ENCODE measurements at places on chromosomes 12 and 14.

DNA sequence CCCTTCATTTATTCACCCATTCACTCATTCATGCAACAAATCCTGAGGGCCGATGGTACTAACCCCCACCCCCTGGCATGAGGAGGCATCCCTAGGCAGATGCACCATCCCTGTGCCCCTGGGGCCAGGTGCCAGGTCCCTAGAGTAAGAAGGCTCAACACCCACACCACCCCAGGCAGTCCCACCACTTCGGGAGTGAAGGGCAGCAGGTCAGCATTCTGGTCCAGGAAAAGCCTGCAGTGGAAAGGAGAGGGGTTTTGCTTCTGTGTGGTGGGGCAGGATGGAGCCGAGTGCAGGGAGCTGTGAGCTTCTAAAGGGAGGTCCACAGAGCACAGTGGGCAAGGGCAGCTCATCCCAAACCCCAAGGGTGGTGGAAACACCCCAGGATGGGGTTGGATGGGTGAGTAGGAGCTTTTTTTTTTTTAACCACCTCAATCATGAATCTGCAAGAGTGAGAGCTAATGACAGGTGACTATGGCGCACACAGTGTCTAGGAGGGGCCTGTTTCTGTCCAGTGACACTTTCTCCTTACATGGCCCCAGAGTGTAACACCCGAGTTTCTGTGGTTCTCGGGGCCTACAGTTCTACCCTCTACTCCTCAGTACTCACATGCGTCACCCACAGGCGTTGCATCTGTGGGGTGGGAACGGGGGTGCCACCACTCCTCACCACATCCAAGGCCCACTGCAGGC lies 414.3 kb downstream of the TMEM121 start:
- DNase-seq, result no peak

GRCh38 chr12:6959058-6959804 lies 8.1 kb downstream of the PTPN6 start:
- DNase-seq, result peak; percentile 84

DNA sequence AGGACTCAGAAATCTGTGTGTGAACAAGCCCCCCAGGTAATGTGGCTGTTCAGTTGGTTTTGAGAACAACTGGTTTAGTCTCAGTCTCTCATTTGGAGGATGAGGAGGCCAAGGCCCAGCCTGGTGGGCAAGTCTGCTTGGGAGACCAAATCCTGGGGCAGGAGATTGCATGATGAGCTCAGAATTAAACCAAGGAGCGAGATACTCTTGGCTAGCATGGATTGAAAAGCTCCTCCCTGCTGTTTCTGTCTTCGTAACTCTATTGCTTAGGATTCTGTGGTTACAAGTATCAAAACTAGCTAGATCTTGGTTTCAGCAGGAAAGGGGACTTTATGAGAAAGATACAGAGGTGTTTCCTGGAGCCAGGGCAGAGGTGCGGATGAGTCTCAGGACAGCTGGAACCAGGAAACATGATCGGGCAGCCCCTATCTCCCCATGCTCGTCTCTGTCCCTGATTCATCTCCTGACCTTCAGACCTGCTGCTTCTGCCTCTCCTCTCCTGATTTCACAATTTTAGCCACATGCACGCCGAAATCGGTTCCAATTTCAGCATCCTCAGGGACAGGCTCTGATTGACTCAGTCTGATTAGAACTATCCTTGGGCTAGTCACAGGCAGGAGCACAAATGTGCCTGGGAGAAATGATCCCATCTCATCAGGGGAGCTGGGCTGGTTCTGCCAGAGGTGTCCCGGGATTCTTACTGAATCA lies 40.2 kb upstream of the RIN3 start:
- no peak for DNase-seq

- no peak for DNase-seq
Observed at GRCh38 chr12:4025181-4026019, 152.2 kb upstream of the PARP11 start.

DNA sequence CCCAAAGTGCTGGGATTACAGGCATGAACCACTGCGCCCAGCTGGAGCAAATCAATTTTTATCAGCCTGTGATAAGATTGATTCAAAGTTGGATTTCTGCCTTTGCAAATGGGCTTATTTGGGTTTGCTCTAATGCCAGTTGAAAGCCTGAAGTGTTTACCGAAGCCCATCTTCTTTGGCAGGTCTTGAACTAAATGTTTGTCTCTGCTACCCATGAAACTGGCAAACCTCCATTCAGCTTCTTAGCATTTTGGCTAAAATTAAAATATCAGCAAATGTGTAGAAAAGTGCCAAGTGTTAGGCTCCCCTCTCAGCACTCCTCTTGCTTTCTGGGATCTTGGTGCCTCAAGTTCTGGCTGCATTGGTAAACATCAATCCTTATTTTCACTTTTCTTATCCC lies 61.5 kb downstream of the MGAT4C start:
- no peak for DNase-seq

DNA sequence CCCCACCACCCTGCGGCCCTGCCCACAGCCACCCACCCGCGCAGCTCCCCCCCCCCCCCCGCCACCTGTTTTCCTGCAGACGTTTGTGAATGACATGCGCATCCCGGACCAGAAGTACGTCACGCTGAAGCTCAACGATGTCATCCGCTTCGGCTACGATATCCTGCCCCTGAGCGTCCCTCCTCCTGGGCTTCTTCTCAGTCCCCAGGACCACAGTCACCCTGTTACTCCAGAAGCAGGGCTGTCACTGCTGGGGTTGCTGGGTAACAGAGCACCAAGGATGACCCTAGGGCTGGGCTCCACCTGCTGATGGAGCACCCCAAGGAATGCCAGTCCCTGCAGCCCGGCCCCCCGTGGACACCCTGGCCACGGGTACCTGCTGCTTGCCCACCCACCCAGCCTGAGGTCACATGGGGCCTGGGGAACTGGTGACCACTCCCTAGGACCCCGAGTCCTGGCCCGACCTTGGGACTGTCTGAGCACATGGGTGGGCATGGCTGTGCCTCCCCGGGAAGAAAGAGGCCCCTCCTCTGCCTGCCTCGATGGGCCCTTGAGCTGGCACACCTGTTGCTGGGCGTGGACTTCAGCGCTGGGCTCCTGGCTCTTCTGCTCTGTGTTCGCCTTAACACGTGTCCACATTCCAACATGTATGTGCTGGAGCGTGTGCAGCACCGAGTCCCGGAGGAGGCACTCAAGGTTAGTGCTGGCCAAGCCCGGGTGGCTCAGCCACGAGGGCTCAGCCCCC lies 12.9 kb downstream of the CEP170B start:
- no peak for DNase-seq

Data from activated CD4-positive, alpha-beta memory T cell treated with anti-CD3 and anti-CD28 coated beads for 36 hours (primary cell).